Epithelial cell of proximal tubule (primary cell): ENCODE measurements at places on chromosomes 6 and 20. TPM values are rescaled to one million over a fixed set of nuclear protein-coding genes. Genes with fewer than 3 reads are reported as not detected.

- no peak for DNase-seq
Measured at GRCh38 chr6:90333928-90334327, 37.3 kb upstream of the BACH2 start.

GRCh38 chr20:63160641-63161175 lies 55.2 kb downstream of the YTHDF1 start:
- DNase-seq: no peak

- peak; percentile 92 for DNase-seq
Measured at GRCh38 chr6:162099685-162100084, 627.9 kb downstream of the PRKN start.

HTR1E gene
- not detected in 2 replicates for total RNA-seq

DNA sequence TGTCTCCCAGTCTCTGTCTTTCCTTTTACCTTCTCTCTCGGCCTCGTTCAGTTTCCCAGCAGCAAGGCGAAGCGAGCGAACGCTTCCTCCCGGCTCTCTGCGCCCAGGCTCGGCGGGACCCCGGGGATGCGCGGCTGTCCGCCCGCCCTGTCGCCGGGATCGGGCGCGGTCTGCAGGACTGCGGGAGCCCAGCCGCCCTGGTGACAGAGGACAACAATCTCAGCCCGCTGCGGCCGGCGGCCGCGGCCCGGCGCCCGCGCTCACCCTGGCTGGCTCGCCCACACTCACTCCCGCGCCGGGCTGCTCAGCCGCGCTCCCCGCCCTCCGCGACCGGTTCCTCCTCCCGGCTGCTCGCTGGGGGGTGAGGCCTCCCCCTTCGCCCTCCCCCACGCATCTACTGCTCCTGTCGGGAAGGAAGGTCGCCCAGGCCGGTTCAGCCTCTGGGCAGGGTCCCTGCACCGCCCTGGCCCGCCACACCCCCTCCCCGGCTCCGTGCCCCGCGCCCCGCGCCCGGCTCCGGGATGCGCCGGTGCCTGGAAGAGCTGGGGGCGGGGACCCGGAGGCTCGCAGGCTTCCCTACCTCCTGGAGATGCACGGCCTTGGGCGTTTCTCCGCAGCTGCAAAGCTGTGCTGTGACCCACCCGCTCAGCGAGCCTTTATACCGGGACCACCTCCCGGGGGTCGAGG lies 410 bp downstream of the SYNE1 start:
- no peak for DNase-seq

GRCh38 chr6:168533414-168533813 lies 92.4 kb downstream of the SMOC2 start:
- no peak for DNase-seq

SRMS gene
- total RNA-seq: not detected in 2 replicates

RIPOR3 gene
- total RNA-seq: 0.29 and 1.8 TPM in 2 replicates

GRCh38 chr6:165744555-165745228 lies 81.7 kb upstream of the PDE10A start:
- no peak for DNase-seq

GRCh38 chr20:8209061-8209460 lies 77.0 kb downstream of the PLCB1 start:
- DNase-seq: no peak

- no peak for DNase-seq
Measured at GRCh38 chr6:79335133-79335674, 100.7 kb upstream of the HMGN3 start.

DNA sequence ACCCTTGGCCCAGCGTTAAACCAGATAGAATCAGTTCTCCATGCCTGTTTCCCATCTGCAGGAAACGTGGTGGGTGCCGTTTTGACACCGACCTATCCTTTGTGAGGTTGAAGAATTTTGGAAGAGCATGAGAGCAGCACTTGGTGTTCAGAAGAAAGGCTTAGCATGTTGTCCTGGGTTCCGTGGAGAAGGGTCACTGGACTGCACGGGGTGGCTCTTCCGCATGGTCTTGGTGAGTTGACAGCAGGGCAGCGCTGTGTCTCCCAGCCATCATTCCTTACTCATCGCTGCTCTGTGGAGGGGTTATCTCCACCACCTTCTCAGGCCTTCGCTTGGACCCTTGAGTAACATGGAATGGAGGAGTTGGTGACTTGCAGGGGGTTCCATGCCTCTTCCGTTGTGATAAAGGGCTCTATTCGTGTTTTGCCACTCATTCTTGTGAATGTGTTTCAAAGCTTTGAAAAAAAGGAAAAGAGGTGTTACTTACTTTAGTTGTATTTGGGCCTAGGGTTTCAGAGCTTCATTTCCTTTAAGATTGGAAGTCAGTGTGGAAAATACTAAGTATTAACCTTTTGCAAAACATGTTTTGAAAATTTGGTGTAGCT lies 8.2 kb downstream of the HIVEP1 start:
- no peak for DNase-seq

GRCh38 chr6:42915732-42916131 lies at the start of gene PTCRA:
PTCRA (plus strand) TSS chr6:42916053; CDS start chr6:42916070, 17 bp downstream.
- no peak for DNase-seq

GRCh38 chr20:63042448-63043071 lies 35.8 kb upstream of the BHLHE23 start:
- no peak for DNase-seq

CALHM6 gene
- total RNA-seq: 0.35 and 4.8 TPM in 2 replicates

GRCh38 chr6:15391500-15391899 lies 145.6 kb downstream of the JARID2 start:
- DNase-seq: no peak

DNA sequence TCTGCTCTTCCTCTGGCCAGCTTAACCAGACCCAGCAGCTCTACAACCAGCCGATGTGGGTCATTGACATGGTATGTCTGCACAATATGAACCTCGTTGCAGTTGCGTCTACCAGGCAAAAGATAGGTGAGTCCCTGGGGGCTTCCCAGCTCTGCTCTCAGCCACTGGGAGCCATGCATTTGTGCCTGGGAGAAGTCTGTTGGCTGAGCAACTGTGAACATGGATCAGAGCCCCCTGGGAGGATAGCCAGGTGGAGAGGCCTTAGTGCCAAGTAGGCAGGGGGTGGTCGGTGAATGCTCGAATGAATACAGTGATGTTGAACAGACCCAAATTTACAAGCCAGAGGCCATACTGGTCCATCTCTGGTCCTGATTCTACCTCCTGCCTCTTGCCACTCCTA lies 30.6 kb downstream of the EFCAB8 start:
- DNase-seq: no peak

GRCh38 chr20:22213271-22213670 lies 371.1 kb downstream of the FOXA2 start:
- DNase-seq: no peak

DNA sequence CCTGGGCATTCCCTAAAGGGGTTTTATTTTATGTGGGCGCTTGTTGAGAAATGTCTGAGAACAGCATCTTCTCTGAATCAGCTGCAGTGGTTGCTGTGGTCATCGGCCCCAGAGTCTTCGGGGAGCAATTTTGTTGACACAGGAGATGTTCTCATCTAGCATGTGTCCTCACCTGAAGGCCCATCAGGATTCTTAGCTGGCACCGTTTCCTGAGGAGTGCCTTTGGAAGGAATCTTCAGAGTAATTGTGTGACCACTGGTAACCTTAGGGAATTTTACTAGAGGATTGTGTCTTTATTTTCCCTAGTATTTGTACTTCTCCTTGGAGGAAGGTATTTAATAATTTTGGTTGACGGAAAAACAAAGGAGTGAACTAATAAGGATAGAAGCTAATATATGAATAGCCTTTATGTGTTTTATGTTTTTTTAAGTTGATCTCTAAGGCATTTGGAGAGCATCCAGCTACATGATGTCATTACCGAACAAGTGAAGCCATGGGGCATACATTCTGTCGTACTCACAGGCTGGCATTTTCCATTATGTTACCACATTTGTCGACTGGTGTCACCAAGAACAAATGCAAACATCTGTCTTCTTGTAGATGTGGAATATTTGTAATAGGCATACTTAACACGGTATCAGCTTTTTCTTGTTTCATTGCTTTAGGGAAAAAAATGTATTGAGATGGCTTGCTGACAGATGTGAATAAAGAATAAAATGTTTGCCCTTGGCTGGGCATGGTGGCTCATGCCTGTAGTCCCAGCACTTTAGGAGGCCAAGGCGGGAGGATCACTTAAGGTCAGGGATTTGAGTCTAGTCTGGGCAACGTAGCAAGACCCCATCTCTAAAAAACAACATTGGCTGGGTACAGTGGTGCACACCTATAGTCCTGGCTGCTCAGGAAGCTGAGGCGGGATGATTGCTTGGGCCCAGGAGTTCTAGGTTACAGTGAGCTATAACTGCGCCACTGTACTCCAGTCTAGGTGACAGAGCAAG lies 41.9 kb downstream of the TULP4 start:
- DNase-seq: no peak

SLC26A8 gene
- total RNA-seq: 1.4 TPM in 1 of 2 replicates, not detected in the other

- DNase-seq: no peak
Measured at GRCh38 chr6:2891768-2892170, 11.3 kb downstream of the SERPINB9 start.

RGS17 gene
- total RNA-seq: 3.9 and 8.0 TPM in 2 replicates

LTB gene
- 12.0 and 50.8 TPM in 2 replicates for total RNA-seq

SPATS1 gene
- not detected in 2 replicates for total RNA-seq

INSM1 gene
- total RNA-seq: not detected in 2 replicates

EBF4 gene
- 0.36 and 2.5 TPM in 2 replicates for total RNA-seq

GRCh38 chr6:150189122-150189521 lies 46.3 kb downstream of the PPP1R14C start:
- no peak for DNase-seq

DNA sequence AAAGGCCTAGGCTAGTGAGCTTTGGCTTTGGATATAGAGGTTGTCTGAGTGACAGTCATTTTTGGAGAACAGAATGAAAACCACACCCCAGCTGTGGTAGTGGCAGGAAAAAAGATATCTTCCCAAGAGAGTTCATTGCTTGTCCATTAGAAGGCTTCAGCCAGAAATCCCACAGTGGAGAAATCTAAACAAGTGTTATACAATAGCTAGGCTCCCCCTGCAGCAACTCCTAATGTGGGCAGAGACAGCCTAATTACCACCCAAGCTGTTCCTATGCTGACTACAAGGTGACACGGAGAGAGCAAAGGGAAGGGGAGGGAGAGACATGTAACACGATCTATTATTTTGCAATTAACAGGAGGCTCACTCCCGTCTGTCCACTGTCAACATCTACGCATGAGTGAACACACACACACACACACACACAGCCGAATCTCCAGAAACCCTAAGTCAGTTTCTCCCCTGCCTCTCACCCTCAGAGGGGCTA lies 147.5 kb upstream of the TCF21 start:
- peak; percentile 51 for DNase-seq

DNA sequence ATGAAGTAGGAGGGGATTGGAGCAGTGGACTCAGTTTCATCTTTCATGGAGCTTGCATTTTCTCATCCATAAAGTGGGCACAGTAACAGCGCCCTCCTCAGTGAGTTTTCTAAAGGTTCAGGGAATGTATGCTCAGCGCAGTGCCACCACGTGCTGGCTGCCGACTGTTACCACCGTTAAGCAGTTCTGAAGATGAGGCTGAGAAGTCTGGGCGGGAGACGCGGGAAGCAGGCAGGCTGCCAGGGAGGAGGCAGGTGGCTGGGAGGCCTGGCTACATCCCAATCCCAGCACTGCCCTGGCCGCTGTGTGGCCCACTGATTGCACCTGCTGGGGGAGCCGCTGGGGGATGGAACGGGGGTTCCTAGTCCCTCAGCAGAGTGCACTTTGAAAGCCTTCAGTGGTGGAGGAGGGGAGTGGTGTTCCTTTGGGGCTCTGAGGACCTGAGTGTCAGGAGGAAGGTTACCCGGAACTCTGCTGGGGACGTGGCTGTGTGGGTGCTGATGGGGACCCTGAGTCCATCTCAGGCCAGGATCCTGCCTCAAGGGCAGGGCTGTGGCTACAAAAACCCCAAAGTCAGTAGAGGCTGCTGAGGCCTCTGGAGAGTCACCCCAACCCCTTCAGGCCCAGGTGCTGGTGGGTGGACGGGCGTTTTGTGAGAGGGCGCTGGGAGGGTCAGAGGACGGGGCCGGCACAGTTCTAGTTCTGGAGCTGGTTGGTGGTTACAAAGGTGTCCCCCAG lies 28.0 kb upstream of the PHACTR3 start:
- DNase-seq: no peak

RAD21L1 gene
- 0.06 and 1.2 TPM in 2 replicates for total RNA-seq

HLA-DMB gene
- 3.5 and 4.2 TPM in 2 replicates for total RNA-seq

DNA sequence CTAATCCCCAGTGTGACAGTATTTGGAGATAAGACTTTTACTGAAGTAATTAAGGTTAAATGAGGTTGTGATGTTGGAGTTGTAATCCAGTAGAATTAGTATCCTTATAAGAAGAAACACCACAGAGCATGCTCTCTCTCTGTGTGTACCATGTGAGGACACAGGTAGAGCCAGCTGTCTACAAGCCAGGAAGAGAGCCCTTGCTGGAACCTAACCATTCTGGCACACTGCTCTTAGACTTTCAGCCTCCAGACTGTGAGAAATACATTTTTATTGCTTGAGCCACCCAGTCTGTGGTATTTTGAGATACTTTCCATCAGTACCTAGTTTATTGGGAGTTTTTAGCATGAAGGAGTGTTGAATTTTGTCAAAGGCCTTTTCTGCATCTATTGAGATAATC lies 110.2 kb downstream of the PHF3 start:
- DNase-seq: no peak

GRCh38 chr20:52943185-52943841 lies 28.8 kb upstream of the TSHZ2 start:
- DNase-seq: no peak

- DNase-seq: no peak
Measured at GRCh38 chr20:25139029-25139705, 56.3 kb upstream of the ENTPD6 start.

GRCh38 chr20:43844778-43845614 lies 69.7 kb upstream of the TOX2 start:
- DNase-seq: peak; percentile 47

DNA sequence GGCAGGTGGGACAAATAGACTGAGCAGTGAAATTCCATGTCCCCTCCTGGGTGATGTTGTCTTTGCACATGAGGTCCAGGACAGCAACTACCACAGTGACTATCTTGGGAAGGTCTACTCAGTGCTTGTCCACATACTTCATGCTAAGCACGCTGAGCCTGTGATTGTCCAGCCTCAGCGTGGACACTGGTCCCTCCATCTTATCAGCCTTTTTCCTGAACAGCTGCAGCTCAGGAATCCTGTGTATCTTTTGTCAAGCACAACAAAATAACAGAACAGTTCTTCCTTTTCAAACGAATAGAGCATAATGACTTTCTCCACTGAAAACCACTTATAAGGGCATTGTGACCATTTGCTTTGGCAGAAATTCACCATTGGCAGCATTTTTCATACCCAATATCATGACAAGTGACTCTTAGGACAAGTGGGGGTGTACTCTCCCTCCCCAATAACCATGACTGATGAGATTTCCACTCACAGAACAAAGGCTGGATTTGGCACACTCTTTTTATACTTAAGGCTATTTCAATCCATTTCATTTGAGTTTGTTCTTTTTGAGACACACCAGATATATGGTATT lies 90.3 kb downstream of the FYN start:
- DNase-seq: no peak

NXT1 gene
- 47.0 and 84.6 TPM in 2 replicates for total RNA-seq
